ENCODE measurements at places on chromosomes 4 and X. TPM values are rescaled to one million over a fixed set of nuclear protein-coding genes. Genes with fewer than 3 reads are reported as not detected.

The FAM184B gene
- 0.09 TPM for total RNA-seq

The APOO gene
- total RNA-seq = 50.0 TPM

The ACSL4 gene
- 72.4 TPM for total RNA-seq

The MAGEA8 gene
- not detected for total RNA-seq

The OTUD6A gene
- not detected for total RNA-seq

The MGAT4D gene
- not detected for total RNA-seq

The CLNK gene
- total RNA-seq = not detected

The ADAM29 gene
- not detected for total RNA-seq

The DDX53 gene
- total RNA-seq = not detected

The CYLC1 gene
- total RNA-seq = not detected

The AMOT gene
- 16.2 TPM for total RNA-seq

The EGFL6 gene
- total RNA-seq = not detected

The HMGB3 gene
- 99.4 TPM for total RNA-seq

The PNMA5 gene
- total RNA-seq = not detected
